AG09309 (cell line): ENCODE measurements at places on chromosomes 5 and 9.

GRCh38 chr5:54904425-54904824 is 81.0 kb downstream of the ESM1 start:
- DNase-seq = peak; percentile 45

DNA sequence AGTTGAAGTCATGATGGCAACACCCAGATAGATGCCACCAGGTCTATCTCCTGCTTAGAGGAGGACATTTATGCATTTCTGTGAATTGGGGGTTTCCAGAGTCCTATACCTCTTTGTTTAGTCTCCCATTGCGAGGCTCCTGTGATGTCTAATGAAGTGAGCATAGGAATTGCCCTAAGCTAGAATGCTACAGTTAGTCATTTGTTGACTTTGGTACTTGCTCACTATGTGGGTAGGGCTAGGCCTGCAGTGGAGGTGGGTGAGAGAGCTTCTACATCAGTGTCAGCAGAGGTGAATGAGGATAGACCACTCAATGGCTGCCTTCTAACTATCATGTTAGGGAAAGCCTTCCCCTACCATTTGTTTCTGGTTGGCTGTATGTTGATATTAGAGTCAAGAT is 173.3 kb upstream of the POC5 start:
- no peak for DNase-seq

GRCh38 chr5:78699552-78700153 is 51.1 kb upstream of the LHFPL2 start:
- DNase-seq = peak; percentile 79

DNA sequence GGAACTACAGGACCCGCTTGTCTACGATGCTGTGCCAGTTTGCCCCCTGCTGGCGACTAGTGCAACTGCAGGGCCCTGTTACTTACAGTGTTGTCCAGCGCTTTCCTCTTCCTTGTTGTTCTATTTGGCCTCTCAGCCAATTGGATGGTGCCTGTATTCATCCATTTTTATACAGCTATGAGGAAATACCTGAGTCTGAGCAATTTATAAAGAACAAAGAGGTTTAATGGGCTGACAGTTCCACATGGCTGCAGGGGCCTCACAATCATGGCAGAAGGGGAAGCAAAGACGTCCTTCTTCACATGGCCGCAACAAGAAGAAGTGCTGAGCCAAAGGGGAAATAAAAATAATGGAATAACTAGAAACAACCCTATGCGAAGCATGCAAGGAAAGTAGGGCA is 78.7 kb upstream of the PLEKHG4B start:
- no peak for DNase-seq

DNA sequence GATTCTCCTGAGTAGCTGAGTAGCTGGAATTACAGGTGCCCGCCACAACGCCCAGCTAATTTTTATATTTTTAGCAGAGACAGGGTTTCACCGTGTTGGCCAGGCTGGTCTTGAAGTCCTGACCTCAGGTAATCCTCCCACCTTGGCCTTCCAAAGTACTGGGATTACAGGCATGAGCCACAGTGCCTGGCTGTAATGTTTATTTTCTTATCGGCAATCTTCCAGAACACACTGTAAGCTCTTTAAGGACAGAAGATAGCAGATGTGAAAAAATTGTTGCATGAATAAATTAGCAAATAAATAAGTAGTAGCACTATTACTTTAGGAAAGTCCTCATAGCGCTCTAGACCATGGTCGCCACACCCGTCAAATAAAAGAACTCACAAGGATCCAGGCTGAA is 100.5 kb downstream of the ENC1 start:
- DNase-seq = no peak

GRCh38 chr5:143102411-143102810 is 301.1 kb downstream of the NR3C1 start:
- DNase-seq = no peak

- peak; percentile 21 for DNase-seq
Measured at GRCh38 chr5:107698286-107698685, 27.5 kb upstream of the EFNA5 start.

- DNase-seq = no peak
Measured at GRCh38 chr5:137303509-137303908, 195.6 kb downstream of the SPOCK1 start.
